ENCODE measurements at places on chromosomes 3 and 15.
A peak's percentile ranks its signal among the peaks of the same experiment; 100 is the strongest.

DNA sequence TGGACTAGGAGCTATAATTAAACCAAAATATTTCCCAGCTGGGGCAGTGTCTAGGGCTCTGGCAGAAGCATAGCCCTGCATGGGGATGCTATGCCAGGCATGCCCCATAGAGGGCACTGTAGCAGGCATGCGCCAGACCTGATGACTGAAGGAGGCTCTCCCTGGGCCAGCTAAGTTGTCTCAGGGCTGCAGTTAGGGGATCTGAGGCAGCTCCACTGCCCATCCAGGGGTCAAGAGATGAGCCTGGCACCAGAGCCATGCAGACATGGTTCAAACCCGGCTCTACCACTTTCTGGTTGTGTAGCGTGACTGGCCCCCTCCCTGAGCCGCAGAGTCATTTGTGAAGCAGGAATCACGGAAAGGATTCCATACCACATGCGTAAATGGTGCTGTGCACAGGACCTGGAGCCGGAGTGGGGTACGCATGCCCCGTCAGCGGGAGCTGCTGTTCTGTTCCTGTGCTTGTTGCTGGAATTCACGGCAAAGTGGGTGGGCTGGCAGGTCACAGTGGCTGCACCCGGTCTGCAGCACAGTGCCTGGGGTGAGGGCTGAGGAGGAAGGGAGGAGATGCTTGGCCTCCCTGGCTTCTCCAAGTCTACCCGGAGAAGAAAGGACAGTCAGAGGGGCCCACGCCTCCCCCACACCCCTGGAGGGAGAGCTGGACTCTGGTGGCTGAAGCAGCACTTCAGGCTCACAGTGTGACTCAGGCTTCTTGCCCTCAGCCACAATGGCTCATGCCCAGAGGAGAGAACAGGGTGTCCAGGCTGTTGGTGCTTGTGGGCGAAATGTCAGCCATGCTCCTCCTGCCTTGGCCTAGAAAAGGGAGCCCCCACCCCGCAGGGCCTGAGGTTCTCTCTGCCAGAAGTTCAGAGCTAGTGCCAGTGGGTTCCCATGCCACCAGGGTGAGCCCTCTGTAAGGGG lies 43.1 kb downstream of the DNASE1L3 start:
- peak; percentile 80 for DNase-seq

DNA sequence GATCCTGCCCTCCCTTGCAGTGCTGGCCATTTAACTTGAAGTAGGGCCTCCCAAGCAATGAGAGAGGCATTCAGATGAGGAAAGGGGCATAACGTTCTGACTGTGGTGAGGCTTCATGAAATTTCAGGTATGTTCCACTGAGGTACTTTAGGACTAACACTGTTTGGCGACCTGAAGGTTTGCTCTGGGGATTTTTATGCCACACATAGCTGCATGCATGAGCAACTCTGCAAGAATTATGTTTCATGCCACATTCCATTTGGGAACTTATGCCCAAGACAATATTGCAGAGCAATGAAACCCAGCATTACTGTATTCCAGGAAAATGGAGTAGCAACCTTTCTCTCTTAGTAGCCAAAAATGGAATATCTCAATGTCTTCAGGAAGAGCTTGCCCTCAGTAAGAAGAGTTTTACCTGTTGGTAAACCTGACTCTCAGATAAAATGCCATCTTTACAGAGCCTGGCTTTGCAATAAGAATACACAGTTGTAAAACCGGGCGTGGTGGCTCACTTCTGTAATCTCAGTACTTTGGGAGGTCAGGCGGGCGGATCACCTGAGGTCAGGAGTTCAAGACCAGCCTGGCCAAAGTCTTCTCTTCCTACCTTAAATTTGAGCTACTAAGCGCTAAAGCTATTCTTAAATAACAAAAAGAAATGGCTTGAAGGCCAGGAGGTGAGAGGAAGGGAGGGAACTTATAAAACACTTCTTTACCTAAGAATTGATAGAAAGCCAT lies 16.7 kb upstream of the TBL1XR1 start:
- no peak for DNase-seq

- DNase-seq = peak; percentile 46
These were observed 461.5 kb upstream of the PPP2R3A start for GRCh38 chr3:135503760-135504686.

DNA sequence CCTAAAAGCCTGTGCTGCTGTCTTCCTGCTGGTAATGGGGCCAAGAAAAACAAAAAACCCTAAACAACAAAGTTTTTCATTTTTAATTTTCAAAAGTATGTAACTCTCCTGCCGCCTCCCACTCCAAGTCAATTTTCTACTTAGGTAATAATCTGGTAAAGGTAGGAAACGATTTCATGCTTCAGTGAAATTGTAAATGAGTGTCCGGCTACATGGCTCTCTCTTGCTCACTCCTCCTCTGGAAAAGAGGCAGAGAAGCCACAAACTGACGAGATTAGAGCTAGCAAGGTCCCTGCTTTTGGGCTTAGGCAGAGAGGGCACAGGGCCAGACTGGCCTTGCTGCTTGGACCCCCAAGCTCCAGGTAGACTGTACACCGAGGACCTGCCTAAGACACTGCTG lies 23.5 kb downstream of the KLHL25 start:
- no peak for DNase-seq

- DNase-seq = no peak
These were observed 257.9 kb downstream of the UACA start for GRCh38 chr15:70505411-70505919.

- DNase-seq = no peak
These were observed 330.8 kb upstream of the SEMA6D start for GRCh38 chr15:47386459-47386858.

DNA sequence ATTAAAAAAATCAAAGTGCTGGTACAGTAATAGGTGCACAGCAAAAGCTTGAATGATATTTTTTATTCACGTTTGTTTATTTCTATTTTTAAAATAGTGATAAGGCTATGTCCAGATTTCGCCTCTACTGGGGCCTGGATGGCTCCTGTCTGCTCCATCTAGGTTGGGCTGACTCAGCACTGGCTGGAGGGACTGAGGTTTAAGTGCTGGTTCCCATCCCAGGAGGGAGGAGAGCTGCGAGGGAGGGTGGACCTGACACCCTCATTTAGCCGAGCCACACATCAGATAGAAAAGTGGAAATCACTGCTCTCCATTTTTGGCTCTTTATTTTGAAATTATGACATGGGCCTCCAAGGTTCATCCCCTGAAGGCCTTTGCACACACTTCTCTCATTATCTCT lies 95.4 kb upstream of the AGBL1 start:
- no peak for DNase-seq

DNA sequence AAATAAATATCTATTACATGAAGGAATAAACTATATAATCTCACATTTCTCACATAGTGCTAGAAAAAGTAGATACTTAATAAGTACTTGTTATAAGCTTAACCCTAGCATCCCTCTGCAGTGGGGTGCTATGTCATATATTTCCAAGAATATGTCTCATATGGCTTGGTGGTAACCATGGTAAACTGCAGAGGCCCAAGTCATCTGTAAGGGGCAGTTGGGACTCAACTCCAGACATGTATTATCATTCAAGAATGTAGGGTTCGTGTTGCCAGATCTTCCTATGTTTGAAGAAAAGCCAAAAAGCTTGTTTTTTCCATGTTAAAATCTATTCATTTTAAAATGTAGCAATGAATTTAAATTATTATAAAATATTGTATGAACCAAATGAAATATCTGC lies 46.2 kb downstream of the ZNF385D start:
- DNase-seq = no peak

DNA sequence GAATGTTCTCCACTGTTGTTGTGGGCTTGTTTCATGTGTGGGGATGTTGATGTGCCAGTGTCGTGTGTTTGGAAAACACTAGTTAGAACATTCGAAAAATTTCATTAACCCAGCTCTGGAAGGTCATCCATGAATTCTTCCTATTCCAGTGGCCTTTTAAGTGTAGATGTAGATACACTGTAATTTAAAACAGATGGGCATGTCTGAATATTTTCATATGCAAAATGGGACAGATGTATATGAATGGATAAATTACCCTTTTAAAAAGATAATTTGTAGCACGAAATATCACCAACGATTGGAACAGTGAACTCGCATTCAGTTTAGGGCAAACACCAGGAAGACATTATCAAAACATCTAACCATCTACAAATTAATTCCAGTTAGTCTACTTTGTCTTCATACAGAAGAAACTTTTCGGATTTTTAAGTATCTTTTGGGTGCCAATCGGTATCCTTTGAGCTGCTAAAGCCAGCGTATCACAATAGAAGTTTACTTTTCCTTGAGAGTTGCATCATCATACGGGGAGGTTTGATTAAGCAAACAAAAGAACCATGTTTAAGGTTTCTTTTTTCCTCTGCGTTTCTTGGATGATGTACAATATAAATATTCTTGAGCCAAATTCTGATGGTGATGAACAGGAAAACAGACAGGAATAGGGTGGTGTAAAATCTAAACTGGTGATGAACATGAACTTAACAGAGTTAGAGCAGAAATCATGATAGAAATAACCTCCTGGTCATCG lies 528.1 kb downstream of the FOXP1 start:
- DNase-seq = no peak

DNA sequence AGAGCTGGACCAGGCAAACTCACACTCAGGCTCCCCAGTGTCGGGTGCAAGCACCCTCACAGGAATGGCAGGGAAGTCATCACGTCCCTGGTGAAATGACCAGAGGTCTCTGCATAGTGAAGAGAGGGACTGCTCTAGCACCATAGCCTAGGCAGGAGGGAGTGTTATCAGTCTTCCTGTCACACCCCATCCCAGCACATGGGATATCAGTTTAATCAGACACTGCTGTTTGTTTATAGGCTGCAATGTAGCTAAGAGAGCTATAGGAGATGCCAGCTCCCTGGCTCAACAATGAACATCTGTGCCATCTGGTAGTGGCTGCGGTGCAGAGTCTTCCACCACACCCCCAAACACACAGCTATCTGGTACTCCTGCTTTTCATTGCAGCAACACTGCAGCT lies 776.6 kb downstream of the ZNF385D start:
- no peak for DNase-seq

DNA sequence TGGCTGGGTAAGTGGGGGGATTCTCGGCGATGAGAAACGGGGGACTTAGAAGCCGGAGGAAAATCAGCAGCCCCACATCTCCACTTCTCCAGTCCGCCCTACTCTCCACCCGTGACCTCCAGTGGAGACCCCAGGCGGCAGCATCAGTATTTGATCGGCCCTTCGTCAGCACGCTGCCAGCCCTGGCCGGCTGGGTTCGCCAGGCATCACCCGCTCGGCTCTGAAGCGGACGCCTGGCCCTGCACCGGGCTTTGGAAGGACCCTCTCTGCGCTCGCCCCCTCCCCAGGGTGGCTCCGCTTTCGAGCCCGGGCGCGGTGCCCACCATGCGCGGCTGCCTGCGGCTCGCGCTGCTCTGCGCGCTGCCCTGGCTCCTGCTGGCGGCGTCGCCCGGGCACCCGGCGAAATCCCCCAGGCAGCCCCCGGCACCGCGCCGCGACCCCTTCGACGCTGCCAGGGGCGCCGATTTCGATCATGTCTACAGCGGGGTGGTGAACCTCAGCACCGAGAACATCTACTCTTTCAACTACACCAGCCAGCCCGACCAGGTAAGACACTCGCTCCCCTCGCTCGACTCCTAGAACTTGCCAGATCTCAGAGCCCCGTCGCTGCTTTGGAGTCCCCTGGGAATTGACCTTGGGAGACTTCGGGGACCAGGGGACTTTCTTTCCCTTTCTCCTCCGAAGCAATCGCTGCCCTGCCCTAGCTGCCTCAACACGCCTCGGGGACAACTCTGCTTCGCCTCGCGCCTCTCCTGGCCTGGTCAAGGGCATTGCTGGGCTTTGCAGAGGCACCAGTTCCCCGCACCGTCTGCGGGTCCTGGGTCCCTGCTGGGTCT lies 561 bp downstream of the SIDT1 start:
- peak; percentile 56 for DNase-seq

DNA sequence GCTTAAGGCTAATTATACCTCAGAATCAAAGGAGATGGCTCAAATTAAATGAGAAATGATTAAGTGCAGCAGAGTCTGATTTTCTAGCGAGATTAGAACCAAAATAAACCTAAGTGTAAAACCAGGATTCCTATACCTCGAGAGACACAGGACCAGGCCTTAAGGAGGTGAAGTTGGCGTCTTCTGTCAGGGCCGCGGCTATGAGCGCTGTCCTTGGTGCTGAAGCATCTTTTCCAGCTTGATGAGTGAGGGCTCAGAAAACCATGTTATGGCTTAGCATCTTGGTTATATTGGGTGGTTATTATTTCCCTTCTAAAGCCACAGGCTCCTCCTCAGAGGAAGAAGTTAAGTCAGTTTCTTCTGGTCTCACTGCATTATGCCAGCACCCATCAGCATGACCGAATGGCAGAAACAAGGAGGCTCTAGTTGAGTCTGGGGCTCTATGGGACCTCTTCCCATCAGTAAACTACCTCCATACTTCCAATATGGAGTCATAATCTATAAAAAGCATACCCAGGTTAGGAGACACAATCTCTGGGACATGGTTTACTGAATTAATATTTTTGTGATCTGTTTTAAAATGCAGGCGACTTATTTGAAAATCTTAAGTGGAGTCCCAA lies 120.1 kb upstream of the NMNAT3 start:
- peak; percentile 20 for DNase-seq

DNA sequence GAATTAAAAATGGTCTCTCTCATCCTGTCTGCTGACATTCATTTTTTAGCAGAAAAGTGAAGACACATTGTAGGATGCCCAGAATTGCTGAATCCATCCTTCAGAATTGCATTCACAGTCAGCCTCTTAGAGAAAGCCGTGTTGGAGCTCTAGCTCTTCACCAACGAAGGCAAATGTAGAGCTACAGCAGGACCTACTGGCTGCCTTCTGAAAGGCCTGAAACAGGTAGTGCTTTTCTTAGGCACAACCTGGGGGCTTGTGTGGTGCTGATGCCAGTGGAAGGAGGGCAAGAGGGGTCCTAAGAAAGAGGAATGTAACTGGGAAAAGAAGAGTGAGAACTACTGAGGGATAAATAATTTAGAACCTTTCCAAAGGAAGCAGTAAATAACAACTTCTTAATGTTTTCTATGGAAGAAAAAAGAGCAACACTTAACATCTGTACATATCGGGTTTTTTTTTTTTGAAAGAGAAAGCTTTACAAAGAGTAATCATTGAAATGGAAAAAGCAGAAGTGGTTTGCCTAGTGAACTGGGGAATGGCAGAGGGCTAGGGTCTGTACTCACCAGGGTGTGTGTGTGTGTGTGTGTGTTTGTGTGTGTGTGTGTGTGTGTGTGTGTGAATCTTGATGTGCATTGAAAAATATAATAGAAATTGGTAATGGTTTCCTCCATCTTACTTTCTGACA lies 297.8 kb downstream of the SATB1 start:
- DNase-seq = no peak

DNA sequence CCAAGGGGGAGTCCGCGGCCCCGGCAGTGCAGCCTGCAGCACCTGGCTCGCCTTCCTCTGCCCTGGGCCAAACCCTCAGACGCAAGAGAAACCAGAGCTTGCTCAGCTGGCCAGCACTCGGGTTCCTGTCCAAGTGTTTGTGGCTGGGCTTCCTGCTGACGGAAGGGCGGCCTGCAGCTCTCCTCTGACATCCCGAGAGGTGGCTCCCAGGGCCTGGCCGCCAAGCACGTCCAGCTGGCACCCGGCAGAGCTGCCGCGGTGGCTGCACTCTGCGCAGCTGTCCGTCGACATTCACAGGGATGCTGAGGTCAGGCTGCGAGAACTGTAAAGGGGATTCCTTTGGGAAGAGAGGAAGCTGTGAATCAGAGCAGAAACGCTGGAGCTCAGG lies 85.6 kb downstream of the CPN2 start:
- no peak for DNase-seq

- no peak for DNase-seq
These were observed 162.8 kb upstream of the ZNF385D start for GRCh38 chr3:21913791-21914190.

Measured in activated CD4-positive, alpha-beta T cell treated with anti-CD3 and anti-CD28 coated beads, Interleukin-2, amount 50 U/mL, for 48 hours (primary cell).